Karpas-422 (cell line): ENCODE measurements at places on chromosomes 5 and 9. TPM values are rescaled to one million over a fixed set of nuclear protein-coding genes. Genes with fewer than 3 reads are reported as not detected.

Gene PCDHA9
- not detected in 2 replicates for total RNA-seq

Gene ARHGEF28
- total RNA-seq = not detected in 2 replicates

Gene TPM2
- total RNA-seq = 0.19 TPM in 1 of 2 replicates, not detected in the other

Gene GOLGA1
- total RNA-seq = 14.2 and 23.3 TPM in 2 replicates

Gene CCNO
- 2.2 and 5.0 TPM in 2 replicates for total RNA-seq

Gene WHRN
- 0.30 and 0.76 TPM in 2 replicates for total RNA-seq

Gene FCHO2
- total RNA-seq = 5.1 and 5.2 TPM in 2 replicates

Gene CAPSL
- total RNA-seq = not detected in 2 replicates

Gene C5
- 6.2 and 10.2 TPM in 2 replicates for total RNA-seq

Gene CD274
- 0.11 and 0.29 TPM in 2 replicates for total RNA-seq

Gene ANKRD34B
- total RNA-seq = not detected in 2 replicates

Gene SPAG8
- 0.07 and 0.90 TPM in 2 replicates for total RNA-seq

Gene POLR3G
- 32.9 and 62.5 TPM in 2 replicates for total RNA-seq

Gene DBH
- total RNA-seq = not detected in 2 replicates

Gene TDRD7
- total RNA-seq = 18.5 and 23.4 TPM in 2 replicates

Gene ADAMTSL1
- total RNA-seq = 8.2 and 12.8 TPM in 2 replicates

Gene NKD2
- total RNA-seq = not detected in 2 replicates

Gene GAS1
- 0.15 and 1.2 TPM in 2 replicates for total RNA-seq

Gene FAM169A
- total RNA-seq = not detected in 2 replicates

Gene FIBCD1
- not detected in 2 replicates for total RNA-seq

Gene PFN3
- not detected in 2 replicates for total RNA-seq

Gene SLC45A2
- not detected in 2 replicates for total RNA-seq

Gene CTSV
- 0.22 and 6.5 TPM in 2 replicates for total RNA-seq

Gene NINJ1
- total RNA-seq = 10.3 and 10.4 TPM in 2 replicates
